ENCODE measurements at places on chromosomes 13 and 19.
A peak's percentile ranks its signal among the peaks of the same experiment; 100 is the strongest.

DNA sequence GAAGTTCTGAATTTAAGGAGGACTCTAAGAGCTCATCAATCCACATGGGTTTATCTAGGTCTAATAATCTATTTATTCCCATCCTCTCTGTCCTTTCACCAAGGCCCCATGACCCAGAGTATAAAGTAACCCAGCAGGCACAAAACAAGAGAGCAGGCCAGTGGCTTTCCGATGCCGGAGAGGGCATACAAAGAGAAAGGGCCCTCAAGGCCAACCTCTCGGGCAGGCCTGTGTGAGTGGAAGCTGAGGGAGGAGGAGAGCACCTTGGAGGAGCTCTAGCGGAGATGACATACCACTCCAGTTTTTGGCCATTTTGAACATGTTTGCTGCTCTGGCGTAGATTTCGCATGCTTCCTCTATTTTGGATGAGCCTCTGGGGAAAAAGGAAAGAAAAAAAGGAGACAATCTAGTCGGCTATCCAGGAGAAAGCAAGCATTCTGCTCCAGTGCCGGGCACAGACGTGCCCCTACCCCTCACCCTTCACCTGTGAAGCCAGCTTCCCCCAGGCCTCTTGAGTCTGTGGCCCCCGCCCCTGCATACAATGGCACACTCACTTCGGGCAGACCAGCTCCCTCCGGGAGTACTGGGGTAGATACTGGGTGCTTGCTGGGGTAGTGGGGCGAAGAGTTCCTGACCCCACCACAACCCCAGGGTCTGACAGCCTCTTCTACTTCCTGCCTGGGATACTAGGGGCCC, 11.6 kb downstream of the NAPA start:
- DNase-seq: no peak

GRCh38 chr19:55398200-55398925, 9.2 kb downstream of the UBE2S start:
- DNase-seq: no peak

- no peak for DNase-seq
Observed at GRCh38 chr13:21150013-21150412, 26.3 kb downstream of the SKA3 start.

DNA sequence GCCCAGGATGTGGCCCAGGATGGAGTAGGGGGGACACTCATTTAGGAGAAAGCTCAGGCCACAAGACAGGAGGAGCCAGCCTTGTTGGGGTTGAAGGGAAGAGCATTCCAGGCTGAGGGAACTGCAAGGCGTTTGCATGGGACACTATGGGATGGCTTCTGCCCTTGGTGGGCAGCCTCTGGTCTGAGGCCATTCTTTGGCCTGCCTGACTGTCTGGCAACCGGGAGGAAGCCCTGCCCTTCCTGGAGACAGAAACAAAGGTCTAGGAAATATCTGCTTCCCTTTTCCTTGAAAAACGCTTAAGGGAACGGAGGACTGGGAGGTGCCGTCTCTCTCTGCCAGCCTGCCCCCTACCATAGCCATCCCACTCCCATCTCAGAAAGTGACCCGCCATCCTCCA, 2.8 kb upstream of the ICAM1 start:
- DNase-seq: no peak

DNA sequence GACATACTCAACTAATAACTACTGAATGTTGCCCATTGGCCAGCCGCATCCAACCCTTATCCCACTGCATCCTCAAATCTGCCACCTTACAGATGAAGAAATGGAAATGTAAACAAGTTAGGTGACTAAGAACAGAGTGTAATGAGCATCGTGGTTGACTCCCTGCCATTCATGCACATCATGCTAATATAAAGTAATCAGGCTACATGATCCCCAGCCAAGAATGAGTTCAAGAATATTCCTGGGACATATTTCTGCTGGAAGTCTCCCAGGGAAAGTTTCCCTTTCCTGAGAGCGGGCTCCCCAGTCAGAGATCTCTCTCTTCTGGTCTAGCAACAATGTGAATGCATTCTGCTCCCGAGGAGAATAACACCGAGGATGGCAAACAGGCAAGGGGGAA, 55.9 kb upstream of the SERP2 start:
- no peak for DNase-seq

DNA sequence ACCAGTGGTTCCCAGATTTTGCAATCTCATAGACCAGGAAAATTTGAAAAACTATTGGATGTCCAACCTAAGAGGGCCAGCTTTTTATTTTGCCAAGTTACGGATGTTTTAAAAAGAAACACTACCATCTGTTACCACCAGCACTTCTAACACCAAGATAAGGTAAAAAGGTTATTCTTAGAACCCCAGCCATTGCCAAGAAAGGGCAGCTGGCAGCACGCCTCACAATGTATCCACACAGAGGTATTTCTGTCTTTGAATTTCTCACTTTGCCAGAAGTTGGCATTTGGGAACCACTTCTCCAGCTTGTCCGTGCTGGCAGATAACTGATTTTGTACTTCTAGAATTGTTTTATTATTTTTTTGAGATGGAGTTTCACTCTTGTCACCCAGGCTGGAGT, 28.7 kb downstream of the CAPN12 start:
- DNase-seq: no peak

DNA sequence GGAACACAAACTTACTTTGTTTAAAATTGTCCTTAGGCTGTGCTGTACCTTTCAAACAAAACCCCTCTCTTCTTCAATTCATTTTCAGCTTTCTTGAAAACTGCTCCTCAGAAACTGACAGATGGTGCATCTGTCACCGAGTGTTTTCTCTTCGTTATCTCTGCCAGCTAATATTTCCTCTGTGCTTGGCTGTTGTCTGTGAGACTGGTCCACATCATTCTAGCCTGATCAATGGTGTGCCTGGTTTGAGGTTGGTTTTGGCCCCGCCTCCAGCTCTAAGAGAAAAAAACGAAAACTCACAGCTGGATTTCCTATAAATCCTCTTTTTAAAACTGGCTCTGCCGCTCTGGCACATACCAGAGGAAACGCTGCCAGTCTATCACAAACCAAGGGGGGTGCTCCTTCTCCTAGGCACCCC, 79.7 kb downstream of the STARD13 start:
- peak; percentile 78 for DNase-seq

- no peak for DNase-seq
Observed at GRCh38 chr19:38211766-38212165, 12.3 kb downstream of the DPF1 start.

DNA sequence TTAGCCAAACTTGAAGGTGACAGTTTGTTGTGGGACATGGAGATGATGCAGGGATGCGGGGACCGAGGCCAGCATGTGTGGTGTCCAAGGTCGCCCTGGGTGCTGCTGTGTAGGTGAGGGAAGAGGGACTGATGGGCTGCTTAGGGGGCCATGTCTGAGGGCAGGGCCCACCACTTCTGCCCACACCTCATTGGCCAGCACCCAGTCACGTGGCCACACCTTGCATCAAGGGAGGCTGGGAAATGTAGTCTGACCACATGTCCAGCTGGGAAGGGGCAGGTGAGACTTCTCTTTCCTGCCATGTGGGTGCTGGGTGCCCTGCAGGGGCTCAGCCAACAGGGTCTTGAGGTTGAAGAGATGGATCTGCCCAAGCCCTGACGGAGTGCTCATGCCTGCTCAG, 88.9 kb downstream of the KDM4B start:
- DNase-seq: peak; percentile 41

GRCh38 chr13:47036294-47037008, 139.6 kb upstream of the HTR2A start:
- no peak for DNase-seq

- DNase-seq: no peak
Observed at GRCh38 chr19:42360787-42361544, 29.1 kb downstream of the CNFN start.

GRCh38 chr13:113469582-113469981, 16.3 kb upstream of the ADPRHL1 start:
- no peak for DNase-seq

GRCh38 chr13:37492741-37493514, 105.6 kb downstream of the POSTN start:
- no peak for DNase-seq

DNA sequence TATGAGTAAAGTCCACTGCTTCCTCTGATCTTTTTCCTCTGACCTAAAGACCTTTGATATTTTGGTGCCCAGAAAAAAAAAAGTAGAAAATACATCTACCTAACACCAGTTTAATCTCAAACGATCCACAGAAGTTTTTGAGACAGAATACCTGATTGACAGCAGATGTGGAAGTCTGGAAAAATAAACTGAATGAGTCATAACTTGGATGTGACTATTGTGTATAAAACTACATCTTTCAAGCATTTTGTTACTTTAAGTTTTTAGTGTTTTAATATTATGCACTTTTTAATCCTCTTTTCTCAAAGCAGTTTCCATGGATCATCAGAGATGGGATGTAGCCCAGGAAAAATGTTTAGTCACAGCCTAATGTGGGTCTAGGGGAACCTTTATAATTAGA, 216.1 kb downstream of the SLITRK1 start:
- peak; percentile 65 for DNase-seq

- no peak for DNase-seq
Observed at GRCh38 chr19:52741951-52742485, 7.2 kb upstream of the ZNF611 start.

All from tongue (tissue), 3 donors.